ENCODE measurements at places on chromosomes 3 and 15.

DNA sequence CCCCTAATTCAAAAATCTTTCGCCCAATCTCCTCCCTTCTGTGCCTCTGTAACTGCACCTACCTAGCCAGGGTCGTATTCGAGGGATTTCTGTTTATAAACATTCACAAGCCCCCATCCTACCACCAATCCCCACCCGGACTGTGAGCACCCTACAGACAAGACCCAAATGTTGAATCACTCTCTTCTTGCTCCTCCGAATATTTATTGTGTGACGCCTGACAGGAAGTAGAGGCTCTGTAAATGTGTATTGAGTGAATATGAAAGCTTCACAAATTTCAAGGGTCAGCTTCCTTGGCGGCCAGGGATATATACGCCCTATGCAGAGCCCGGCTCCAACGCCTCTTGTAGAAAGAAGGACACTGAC is 1.6 kb downstream of the BDH1 start:
- no peak for DNase-seq

DNA sequence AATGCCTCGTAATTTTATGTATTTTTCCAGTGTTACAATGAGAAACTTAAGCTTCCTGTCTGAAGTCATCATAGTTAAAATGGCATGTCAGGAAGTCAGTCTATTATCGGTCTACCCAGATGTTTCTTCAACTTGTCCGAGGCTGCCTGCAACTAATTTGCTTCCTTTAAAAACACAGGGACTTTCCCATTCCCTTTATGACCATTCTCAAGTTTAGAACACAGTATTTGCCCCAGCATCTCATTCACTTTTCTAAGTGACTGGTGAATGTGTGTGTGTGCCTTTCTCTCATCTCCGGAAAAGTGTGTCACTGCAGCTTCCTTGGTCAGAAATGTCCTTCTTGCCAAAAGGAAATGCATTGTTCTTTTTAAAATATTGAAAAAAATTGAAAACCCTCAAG is 466.6 kb downstream of the RAP2B start:
- DNase-seq, result no peak

- DNase-seq, result no peak
Observed at GRCh38 chr15:85758655-85758978, 36.1 kb downstream of the KLHL25 start.

DNA sequence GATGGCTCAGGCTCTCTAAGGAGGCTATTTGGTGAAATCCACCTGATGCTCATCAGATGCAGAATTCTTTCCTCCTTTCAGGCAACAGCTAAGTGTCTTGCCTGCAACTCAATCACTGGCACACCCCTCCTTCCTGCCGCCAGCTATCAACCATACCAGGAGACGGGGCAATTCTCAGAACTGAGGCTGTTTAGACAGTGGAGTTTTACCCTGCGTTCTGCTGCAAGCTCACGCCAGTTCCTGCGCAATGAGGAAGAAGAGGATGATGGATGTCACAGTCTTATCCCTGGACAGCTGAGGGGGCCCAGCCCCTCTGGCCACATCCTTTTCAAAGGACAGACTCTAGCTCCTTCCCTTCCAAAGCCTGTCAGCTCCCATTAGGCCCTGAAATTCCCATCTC is 7.0 kb upstream of the MANF start:
- no peak for DNase-seq

- no peak for DNase-seq
Observed at GRCh38 chr15:57606048-57606447, 14.3 kb downstream of the MYZAP start.

DNA sequence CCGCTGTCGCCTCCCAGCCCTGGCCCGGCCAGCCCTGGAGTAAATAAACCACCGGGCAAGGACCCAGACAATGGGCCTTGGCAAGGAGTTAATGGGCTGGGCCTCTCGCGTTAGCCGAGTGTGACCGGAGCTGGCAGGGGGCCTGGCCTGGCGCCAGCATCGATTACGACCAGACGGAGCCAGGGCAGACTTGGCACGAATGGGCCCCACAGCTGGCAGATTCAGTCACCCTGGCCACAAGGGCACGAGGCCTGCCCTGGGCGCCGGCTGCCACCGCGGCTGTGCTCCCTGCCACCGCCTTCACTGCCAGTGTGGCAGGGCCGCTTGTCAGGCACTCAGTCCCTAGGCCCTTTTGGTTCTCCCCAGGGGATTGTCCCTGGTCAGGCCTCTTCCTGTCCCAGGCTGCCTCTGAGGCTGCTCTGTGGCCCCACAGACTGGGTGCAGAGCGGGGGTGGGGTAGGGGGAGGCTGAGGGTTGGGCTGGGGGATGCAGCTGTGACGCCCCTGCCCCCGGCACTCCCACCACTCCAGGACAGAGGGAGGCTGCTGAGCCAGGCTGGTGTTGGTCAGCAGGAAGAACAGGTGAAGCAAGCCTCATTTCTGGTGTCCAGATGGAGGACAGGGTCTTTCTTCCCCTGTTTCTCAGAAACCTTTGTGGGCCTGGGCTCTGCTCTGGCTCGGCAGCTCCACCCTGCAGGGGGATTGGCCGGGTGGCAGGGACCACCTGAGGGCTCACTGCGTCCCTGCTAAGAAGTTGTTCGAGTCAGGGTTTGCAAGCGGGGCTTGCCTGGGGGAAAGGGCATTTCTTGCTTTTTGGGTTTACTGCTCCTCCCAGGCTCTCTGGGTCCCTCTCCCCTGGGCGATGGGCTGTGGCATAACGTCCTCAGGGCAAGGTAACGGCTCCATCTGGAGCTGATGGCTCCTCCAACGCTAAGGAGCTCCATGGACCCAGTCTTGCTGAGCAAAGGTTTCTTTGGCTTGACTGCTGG is 30.5 kb upstream of the SRP14 start:
- peak; percentile 84 for DNase-seq

DNA sequence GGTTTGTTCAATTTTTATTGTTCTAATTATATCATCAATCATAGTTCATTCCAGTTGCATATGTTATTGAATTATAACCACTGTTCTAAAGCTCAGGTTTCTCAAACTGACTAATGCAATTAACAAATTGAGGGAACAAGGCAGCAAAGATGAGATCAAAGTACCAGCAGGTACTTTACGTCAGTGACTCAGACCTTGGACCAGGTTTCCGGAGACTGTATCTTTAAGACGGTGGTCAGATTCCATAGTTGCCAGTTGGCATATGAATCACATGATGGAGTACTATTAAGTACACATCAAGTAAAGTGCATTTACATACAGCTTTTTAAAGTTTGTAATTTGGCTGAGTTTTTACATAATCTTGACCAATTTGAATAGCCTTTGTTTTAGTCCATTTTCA is 583.6 kb upstream of the ROBO2 start:
- no peak for DNase-seq

Measured in GM06990 (cell line).